Bronchus fibroblast of lung (primary cell): ENCODE measurements at places on chromosomes 12 and 14. TPM values are rescaled to one million over a fixed set of nuclear protein-coding genes. Genes with fewer than 3 reads are reported as not detected.

CIROP gene
- 0.34 and 0.45 TPM in 2 replicates for total RNA-seq

SMAGP gene
- 23.2 and 30.5 TPM in 2 replicates for total RNA-seq

CEBPE gene
- not detected in 2 replicates for total RNA-seq

PLBD1 gene
- total RNA-seq, result 2.5 and 3.4 TPM in 2 replicates

ART4 gene
- not detected in 2 replicates for total RNA-seq

LAG3 gene
- 0.17 and 0.74 TPM in 2 replicates for total RNA-seq

LYZ gene
- not detected in 2 replicates for total RNA-seq

PPP4R3A gene
- total RNA-seq, result 37.3 and 43.4 TPM in 2 replicates

PDZRN4 gene
- not detected in 2 replicates for total RNA-seq

WNT1 gene
- not detected in 2 replicates for total RNA-seq

AQP5 gene
- total RNA-seq, result not detected in 2 replicates

ARHGDIB gene
- 3.7 TPM in 2 replicates for total RNA-seq

OAS1 gene
- total RNA-seq, result not detected in 2 replicates
